ENCODE measurements at places on chromosomes 13 and 19.

DNA sequence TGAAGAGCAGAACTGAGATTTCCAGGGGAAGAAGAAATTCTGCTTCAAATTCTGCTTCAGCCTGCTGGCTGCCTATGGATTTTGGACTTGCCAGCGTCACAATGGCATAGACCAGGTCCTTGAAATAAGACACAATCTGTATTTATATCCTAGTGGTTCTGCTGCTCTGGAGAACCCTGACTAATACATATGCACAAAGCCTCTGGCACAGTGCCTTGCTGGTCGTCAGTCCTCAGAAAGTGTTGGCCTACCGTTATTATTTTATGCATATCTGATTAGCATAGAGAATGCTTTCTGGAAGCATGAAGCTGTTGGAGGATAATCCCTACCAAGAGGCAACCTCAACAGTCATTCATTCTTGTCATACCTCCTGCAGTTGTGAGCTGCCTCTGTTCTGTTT, 213.7 kb downstream of the B3GLCT start:
- DNase-seq: no peak

DNA sequence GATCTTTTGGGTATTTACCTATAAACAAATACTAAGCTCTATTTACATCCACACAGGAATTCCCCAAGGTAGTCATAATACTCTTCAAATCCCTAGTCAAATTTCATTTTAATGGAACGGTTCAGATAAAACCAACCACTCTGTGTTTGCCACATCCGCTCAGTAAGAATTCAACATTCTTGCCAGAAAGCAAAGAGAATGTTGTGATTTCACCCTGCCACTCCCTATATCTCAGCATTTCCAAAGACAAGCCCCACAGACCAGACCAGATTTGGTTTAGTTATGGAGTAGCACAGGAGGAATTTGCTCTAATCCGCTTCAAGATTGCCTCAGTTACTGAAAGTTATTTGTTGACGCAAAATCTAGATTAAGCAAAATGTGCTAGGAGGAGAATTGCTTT, 105.6 kb upstream of the SERP2 start:
- DNase-seq: no peak

- peak; percentile 95 for DNase-seq
Observed at GRCh38 chr13:45119991-45120864, at the start of gene GTF2F2. TSS of gene GTF2F2 (plus strand) at chr13:45120510. CDS start at chr13:45120656, 146 bp downstream.

DNA sequence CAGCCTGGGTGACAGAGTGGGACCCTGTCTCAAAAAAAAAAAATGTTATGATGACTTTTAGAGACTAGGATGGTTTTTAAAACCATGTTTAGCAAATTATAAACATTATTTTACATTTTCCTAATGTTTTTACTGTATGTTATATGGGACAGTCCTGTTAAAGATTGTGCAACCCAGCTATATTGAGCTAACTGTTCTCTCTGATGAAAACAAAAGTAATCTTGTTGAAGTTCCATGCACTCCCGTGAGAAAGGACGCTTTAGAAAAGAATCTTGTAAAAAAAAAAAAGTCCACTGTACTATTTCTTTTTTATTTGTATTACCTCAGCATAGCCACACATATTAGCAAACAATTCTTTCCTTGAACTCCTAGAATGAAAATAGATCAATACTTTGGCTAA, 451.2 kb downstream of the DCT start:
- DNase-seq: no peak

GRCh38 chr19:3250675-3251074, 26.2 kb downstream of the CELF5 start:
- DNase-seq: peak; percentile 49

DNA sequence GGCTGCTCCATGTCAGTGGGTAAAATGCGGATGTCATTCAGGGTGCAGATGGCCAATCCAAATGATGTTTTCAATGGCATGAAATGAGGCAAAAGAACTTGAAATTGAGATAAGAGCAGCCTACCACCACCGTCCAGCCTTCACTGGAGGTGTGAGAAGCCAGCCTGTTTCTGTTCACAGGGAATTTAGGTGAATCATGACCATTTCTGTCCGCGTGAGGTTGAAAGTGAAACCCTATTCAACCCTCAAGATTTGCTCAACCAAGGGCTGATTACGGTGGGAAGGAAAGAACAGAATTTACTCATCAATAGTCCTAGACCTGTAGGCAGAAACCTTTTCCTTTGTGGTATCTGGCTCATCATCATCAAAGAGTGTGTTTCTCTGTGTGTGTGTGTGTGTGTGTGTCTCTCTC, 370.7 kb downstream of the COG6 start:
- no peak for DNase-seq

DNA sequence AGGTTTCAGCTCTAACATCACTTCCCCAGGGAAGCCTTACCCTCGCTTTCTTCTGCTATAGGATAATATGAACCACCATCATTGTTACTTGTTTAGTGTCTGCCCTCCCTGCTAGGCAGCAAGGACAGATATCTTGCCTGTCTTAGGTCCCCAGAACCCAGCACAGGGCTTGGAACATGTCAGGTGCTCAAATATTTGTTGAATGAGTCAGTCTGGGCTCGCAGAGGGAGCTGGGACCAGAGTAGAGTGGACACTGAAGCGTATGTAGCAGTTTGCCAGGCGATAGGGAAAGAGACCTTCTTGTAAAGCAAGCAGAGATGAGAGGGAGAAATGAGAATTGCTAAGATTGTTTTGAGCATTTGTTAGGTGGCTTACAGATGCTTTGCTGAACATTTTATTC, 11.7 kb downstream of the BCKDHA start:
- no peak for DNase-seq

- DNase-seq: no peak
Observed at GRCh38 chr19:58460039-58460438, 6.8 kb upstream of the ZNF324 start.

DNA sequence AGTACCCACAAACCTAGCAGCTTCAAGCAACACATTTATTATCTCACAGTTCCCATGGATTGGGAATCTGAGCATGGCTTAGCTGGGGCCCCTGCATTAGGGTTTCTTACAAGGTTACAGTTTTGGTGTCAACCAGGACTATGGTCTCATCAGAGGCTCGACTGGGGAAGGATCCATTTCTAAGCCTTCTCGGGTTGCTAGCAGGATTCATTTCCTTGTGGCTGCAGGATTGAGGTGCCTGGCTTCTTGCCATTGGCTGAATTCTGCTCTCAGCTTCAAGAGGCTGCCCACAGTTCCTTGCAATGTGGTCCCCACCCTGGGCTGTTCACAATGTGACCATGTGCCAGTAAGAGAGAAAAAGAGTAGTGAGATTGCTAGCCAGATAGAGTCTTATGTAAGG, 26.7 kb downstream of the ZNRF4 start:
- no peak for DNase-seq

GRCh38 chr13:34179481-34179880, 361.5 kb downstream of the RFC3 start:
- DNase-seq: peak; percentile 10

DNA sequence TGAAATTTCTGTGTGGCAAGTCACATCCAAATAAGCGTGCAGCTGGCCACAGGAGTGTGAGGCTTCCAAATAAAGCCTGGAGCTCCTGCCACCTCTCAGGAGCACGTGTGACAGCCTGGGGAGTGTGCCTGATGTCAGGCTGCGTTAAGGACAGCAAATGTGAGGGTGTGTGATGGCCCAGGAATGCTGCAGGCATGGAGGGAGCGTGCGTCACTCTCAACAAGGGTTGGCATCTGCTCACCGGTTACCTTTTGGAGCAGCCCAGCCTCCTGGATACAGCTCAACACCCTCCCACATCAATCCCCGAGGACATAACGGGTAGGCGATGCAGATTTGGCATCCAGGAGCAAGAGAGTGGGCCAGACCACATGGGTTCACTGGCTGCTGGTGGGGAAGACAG, 19.0 kb downstream of the NUMBL start:
- DNase-seq: no peak

DNA sequence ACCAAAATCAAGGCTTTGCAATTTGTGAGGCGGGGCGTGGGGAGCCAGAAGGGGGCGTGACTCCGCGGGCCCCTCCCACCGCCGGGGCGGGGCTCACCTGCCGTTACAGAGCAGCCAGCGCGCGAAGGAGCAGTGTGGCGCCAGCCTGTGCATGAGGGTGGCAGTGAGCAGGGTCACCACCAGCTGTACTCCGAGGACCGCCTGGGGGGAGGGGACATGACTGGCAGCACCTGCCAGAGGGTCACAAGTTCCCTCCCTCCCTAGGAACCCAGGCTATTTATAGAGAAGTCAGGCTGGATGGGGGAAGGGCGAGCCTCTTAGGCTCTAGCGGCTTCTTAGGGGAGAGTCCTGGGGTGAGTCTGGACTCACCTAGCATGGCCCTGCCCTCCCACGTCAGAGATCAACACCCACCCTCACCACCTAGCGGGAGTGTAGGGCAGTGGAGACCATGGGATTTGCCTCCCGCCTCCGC, 3.6 kb downstream of the TMEM161A start:
- peak; percentile 82 for DNase-seq

GRCh38 chr13:45327253-45327955, 13.6 kb downstream of the TPT1 start:
- no peak for DNase-seq

GRCh38 chr19:51002542-51003311, 1.3 kb upstream of the KLK8 start:
- DNase-seq: peak; percentile 89
